Muscle of back (tissue), 13 donors: ENCODE measurements at places on chromosomes 1 and 21. TPM values are rescaled to one million over a fixed set of nuclear protein-coding genes. Genes with fewer than 3 reads are reported as not detected.
A peak's percentile ranks its signal among the peaks of the same experiment; 100 is the strongest.

DNA sequence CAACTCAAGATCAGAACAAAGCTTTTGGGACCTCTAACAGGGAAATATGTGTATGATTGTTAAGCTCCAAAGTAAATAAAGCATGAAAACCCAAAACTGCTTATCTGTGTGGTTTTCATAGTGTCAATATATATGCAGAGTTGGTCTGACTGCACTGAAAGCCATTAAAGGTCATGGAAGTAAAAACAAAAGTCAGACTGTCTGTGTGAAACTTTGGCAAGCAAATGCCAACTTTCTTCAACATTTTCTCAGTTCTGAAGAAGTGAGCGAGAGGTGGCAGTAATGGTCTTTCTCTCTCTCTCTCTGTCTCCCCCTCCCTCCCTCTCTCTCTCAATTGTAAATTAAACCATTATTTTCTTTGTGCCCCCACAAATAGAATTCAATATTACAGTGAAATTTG lies 100.1 kb upstream of the S1PR1 start:
- DNase-seq = no peak

- peak; percentile 83 for DNase-seq
Measured at GRCh38 chr1:145977486-145978470, 13.3 kb downstream of the POLR3GL start.

DNA sequence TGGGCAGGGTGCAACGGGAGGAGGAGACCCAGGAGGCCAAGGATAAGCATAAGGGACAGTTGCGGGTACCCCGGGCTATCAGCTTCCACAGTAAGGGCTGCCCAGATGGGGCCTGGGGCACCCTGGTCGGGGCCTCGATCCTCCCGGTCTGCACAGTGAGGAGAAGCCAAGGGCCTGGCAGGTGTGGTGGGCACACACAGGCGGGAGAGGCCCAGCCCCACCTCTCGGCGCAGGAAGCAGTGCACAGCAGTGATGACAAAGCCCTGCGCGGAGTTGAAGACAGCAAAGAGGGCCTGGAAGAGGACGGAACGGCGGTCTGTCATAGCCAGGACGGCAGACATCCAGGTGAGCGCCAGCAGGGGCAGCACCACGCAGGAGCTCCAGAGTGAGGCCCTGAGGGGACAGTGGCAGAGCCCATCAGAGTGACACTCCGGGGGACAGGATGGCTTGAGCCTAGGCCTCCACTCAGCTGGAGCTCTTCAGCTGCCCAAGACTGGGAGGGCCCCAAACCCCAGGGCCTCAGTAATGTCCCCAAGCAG lies 29.0 kb upstream of the COL16A1 start:
- no peak for DNase-seq

- DNase-seq = no peak
Measured at GRCh38 chr1:226598455-226598849, 49.9 kb downstream of the STUM start.

DNA sequence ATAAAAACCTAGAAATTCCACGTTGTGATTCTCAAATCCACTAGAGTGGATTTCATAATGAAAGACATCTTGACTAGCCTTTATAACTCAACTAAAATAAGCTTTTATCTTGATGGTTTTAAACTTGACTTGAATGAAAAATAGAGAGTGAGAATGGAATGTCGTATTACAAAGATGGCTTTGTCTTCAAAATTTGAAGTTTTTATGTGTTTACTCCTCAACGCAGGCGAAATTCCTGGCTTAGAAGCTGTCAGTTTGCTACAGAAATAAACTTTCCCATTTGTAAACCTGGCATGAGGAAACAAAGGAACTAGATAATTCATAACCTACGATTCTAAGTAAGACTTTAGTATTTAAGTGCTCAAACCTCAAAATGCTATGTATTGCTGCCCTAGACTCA lies 90.0 kb upstream of the KRTAP19-8 start:
- DNase-seq = no peak

- DNase-seq = no peak
Measured at GRCh38 chr1:184499616-184500015, 112.8 kb downstream of the C1orf21 start.

GRCh38 chr1:162570718-162571117 lies 9.2 kb downstream of the UAP1 start:
- no peak for DNase-seq

GRCh38 chr21:33914188-33914587 lies 1.4 kb downstream of the ATP5PO start:
- no peak for DNase-seq

- DNase-seq = peak; percentile 98
Measured at GRCh38 chr1:168178638-168179437, at the start of gene TIPRL. Gene TIPRL (plus strand): TSS chr1:168178962. CDS start chr1:168179078, 116 bp downstream.

DNA sequence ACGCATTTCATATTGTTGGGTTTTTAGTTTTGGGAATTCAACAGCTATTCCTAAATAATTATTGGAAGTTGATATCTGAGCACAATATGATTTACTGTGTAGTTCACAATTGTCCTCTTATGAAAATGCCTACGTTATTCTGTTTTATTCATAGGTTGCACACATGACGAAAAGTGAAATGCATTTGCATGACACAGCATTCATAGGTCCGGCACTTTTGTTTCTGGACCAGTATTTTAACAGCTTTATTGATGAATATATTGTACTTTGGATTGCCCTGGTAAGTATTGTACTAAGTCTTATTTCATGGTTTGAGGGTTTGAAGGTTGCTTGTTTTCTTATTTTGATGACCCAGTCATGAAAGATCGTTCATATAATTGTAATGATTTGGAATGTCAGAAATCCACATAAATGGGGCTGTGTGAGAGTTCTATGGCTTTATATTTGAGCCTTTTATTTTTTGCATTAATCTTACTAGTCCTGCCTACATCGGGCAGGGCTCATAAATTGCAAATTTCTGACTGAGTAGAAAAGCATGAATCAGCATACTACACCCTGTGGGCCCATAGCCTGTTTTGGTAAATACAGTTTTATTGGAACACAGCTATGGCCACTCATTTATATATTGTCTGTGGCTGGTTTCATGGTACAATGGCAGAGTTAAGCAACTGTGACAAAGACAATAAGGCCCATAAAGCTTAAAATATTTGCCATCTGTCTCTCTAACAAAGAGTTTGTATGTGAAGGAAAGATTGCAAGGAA lies 17.0 kb downstream of the DENND2D start:
- DNase-seq = no peak

- DNase-seq = no peak
Measured at GRCh38 chr1:111214884-111215283, 12.6 kb upstream of the CHI3L2 start.

- DNase-seq = no peak
Measured at GRCh38 chr1:235483090-235483489, 21.2 kb downstream of the B3GALNT2 start.

GRCh38 chr1:109501644-109502363 lies 7.7 kb downstream of the AMIGO1 start:
- no peak for DNase-seq

DNA sequence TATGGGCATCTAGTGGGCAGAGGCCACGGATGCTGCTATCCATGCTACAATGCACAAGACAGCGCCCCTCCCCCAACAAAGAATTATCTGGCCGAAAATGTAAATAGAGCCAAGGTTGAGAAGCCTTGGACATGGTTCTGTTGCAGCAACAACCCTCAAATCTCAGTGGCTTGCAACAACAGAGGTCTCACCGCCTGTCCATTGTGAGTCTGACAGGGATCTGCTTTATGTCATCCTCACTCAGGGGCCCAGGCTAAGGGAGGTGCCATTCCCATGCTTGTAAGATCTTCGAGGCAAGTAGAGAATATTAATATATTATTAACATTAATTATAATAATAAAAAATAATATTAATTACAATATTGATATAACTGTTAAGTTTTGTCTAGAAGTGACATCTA lies 9.5 kb upstream of the PITHD1 start:
- no peak for DNase-seq

- no peak for DNase-seq
Measured at GRCh38 chr1:231970684-231971083, 344.1 kb downstream of the DISC1 start.

- no peak for DNase-seq
Measured at GRCh38 chr1:77975907-77976306, 3.0 kb downstream of the FUBP1 start.

- no peak for DNase-seq
Measured at GRCh38 chr1:153563483-153563901, 2.2 kb downstream of the S100A2 start.

GRCh38 chr1:186239171-186239570 lies 135.9 kb downstream of the TPR start:
- DNase-seq = no peak

DNA sequence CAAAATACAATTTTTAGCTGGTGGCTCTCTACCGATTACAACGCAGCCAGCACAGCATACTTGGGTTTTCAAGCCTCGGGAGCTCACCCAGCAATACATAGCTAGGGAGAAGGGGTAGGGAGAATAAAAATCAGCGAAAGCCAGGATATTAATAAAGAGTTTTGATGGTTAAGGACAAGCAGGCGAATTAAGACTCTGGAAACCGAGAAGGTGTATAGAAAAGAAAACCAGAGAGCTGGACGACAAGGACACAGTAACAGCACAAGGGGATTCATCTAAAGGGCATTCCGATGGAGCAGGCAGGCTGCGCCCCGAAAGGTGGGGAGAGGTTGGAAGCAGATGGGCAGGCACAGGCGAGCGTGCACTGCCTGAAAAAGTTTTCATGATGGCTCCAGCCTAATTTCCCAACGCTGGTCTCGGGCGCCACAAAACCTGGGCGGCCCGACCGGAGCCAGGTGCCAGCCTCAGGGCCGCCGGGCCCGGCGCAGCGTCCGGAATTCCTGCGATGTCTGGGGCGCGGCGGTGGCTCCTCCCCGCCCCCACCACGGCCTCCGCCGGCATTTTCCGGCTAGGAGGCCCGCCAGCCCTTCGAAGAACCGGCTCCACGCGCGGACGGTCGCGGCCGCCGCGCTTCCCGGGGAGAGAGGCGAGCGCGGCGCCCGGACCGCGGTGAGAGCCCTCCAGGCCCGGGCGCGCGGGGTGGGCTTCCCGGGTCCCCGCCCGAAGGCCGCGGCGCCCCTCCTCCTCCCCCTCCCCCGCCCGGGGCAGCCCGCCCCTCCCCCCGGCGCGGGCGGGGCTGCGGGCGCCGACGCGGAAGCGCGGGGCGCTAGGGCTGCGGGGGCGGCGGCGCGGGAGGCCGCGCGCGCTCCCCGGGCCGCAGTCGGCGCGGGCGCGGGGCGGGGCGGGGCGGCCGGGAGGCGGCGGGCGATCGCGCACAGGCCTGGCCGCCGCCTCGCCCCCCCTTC lies 774 bp upstream of the DYRK1A start:
- DNase-seq = peak; percentile 75

- no peak for DNase-seq
Measured at GRCh38 chr1:217542837-217543236, 88.1 kb downstream of the GPATCH2 start.

- DNase-seq = no peak
Measured at GRCh38 chr1:229815076-229815475, 189.0 kb downstream of the URB2 start.

GRCh38 chr1:12370333-12370975 lies 140.6 kb downstream of the VPS13D start:
- DNase-seq = peak; percentile 16

- no peak for DNase-seq
Measured at GRCh38 chr1:21072721-21073120, 104.0 kb downstream of the EIF4G3 start.

DNA sequence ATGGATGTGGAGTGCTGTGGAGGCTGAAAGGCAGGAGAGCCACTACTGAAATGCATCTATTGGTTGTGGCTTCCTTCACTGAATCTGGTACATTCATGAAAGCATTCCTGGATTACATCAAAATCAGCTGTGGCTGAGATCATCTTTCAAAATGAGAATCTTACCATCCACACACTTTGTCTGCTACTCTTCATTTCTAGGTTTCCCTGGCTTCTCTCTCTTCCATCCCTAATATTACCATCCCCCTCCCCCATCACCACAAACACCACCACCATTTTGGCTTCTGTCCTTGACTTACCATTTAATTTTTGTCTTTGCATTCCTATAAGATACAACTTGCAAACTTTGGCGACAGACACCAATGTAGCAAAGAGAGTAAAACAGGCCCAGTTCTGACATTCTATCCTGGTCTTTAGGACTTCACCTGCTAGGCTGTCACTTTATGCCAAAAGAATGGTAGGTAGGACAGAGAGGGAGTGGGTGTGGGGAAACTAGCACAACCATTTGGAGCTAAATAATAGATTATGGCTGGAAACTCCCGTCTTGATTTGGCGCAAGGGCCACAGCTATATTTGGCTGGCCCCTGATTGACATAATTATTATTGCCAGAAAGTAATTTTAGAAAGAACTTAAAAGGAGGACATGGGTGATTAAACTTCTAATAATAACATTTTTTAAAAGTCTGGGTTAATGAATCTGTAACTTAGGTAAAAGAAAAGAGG lies 15.1 kb upstream of the DUSP10 start:
- no peak for DNase-seq

- DNase-seq = no peak
Measured at GRCh38 chr21:40465382-40465781, 381.6 kb downstream of the DSCAM start.

- DNase-seq = peak; percentile 20
Measured at GRCh38 chr1:212814537-212815334, 23.0 kb downstream of the TATDN3 start.

GRCh38 chr1:160720356-160721085 lies 8.9 kb upstream of the CD48 start:
- no peak for DNase-seq

DNA sequence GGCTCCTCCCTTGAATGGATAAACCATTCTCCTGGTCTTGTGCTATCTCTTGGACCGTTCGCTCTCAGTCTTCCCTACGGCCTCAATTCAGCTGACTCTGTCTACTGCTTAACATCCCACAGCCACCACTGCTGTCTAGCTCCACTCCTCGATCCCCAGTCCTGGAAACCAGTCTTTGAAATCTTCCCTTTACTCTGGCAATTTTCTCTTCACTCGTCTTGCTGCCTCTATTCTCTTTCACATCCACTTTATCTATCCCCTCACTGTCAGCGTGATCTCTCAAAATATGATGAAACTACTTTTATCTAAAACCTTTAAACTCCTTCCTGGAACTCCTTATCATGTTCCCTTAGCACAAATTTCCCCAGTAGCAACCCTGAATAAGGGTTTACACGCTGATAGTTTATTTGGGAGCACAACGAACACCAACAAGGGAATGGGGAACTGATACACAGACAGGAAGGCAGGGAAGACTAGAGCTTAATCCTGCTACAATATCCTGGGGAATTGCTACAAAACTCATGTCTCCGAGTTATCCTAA lies 131.6 kb upstream of the SAMSN1 start:
- DNase-seq = no peak

GRCh38 chr1:185271921-185272320 lies 45.1 kb downstream of the IVNS1ABP start:
- no peak for DNase-seq

GRCh38 chr1:196546272-196547111 lies 61.7 kb downstream of the KCNT2 start:
- DNase-seq = no peak

The ACTA1 gene
- 8,874 TPM for polyA plus RNA-seq

The SELE gene
- polyA plus RNA-seq = 1.2 TPM

The CHI3L1 gene
- 0.31 TPM for polyA plus RNA-seq

The LMNA gene
- 317 TPM for polyA plus RNA-seq

The FABP3 gene
- 161 TPM for polyA plus RNA-seq

The OPRD1 gene
- polyA plus RNA-seq = 0.27 TPM
